Heart right ventricle (tissue), 16 donors: ENCODE measurements at places on chromosomes 7 and 10. TPM values are rescaled to one million over a fixed set of nuclear protein-coding genes. Genes with fewer than 3 reads are reported as not detected.

HEPACAM2 gene
- not detected for total RNA-seq

DNA sequence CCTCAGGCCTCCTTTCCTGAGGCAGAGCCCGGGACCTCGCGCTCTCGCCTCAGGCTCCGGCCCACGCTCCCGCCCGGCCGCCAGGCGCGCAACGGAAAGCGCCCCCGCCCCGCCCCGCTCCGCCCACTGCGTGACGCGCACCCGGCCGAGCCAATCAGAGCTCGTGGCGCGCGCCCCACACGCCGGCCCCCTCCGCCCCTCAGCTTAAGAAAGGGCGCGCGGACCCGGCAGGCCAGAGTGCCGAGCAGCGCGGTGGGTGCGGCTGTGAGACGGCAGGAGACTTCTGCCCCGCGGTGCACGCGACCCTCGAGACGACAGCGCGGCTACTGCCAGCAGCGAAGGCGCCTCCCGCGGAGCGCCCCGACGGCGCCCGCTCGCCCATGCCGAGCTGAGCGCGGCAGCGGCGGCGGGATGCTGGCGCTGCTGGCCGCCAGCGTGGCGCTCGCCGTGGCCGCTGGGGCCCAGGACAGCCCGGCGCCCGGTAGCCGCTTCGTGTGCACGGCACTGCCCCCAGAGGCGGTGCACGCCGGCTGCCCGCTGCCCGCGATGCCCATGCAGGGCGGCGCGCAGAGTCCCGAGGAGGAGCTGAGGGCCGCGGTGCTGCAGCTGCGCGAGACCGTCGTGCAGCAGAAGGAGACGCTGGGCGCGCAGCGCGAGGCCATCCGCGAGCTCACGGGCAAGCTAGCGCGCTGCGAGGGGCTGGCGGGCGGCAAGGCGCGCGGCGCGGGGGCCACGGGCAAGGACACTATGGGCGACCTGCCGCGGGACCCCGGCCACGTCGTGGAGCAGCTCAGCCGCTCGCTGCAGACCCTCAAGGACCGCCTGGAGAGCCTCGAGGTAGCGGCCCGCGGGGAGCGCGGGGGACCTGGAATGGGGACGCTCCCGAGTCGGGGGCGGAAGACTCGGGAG, at the start of gene NPTX2:
NPTX2 (plus strand) TSS at position 235 of the 909 bp plus-strand sequence; CDS start at position 412, 177 bp downstream.
- no peak within 1 kb of the TSS for H3K27ac ChIP-seq
- H3K4me3 ChIP-seq: peak within 1 kb of the TSS; percentile 21
- DNase-seq: peak; percentile 23

- DNase-seq: no peak
- H3K4me3 ChIP-seq: no peak overlapping the region
- H3K27me3 ChIP-seq: no peaks in the 10 kb centered on the region
- no peaks in the 10 kb centered on the region for H3K36me3 ChIP-seq
- H3K27ac ChIP-seq: no peak overlapping the region
These were observed 12.8 kb upstream of the CXCL12 start for GRCh38 chr10:44397476-44398225.

GRCh38 chr10:89122433-89123051, 84.6 kb downstream of the CH25H start:
- no peaks in the 10 kb centered on the region for H3K36me3 ChIP-seq
- H3K27me3 ChIP-seq: no peaks in the 10 kb centered on the region
- no peaks in the 10 kb centered on the region for H3K4me1 ChIP-seq
- DNase-seq: no peak
- H3K4me3 ChIP-seq: no peak overlapping the region

DNA sequence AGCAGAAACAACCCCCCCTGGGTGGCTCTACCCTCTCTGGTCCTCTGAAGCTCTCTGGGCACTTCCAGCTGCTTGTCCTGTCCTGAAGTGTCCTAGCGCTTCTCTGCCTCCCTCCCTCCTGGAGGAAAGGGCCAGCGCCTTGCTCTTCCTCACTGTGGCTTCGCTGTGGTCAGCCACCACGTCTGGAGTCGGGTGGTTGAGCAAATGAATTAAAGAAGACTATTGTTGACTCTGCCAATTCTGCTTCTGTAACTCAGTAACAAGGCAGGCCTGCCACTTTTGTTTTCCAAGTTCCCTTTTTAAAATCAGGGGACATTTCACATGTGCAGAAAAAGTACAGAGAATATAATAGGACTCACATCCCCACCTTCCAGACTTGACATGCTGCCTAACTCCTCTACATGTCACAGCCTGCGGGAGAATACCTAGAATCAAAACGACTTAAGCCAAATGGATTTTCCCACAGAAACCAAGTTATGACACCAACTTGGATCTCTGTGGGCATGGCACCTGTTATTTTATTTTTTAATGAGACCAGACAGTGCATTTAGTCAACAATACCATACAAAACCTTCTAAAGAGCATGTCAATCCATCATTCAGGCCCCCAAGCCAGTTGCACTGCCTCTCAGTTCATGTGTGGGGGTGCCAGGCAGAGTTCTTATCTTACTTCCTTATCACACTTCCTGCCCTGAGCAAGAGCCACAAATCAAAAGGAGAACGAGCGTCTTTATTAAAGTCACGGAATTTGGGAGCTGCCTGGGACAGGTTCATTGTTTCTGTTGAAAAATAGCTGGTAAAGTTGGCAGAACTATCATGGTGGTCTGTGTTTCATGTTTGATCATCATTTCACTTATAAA, 6.8 kb downstream of the FFAR4 start:
- DNase-seq: peak; percentile 12
- H3K27me3 ChIP-seq: peaks cover 31% of the 10 kb centered on the region
- H3K27ac ChIP-seq: no peak overlapping the region
- H3K36me3 ChIP-seq: no peaks in the 10 kb centered on the region

CPA4 gene
- total RNA-seq: not detected
